Activated CD4-positive, alpha-beta T cell treated with anti-CD3 and anti-CD28 coated beads, Interleukin-10, Interleukin-2, amounts not matched to agents 100 ng/mL and 50 ng/mL, durations not matched to agents 16 hours and 8 hours (primary cell): ENCODE measurements at places on chromosomes 11 and 22.

DNA sequence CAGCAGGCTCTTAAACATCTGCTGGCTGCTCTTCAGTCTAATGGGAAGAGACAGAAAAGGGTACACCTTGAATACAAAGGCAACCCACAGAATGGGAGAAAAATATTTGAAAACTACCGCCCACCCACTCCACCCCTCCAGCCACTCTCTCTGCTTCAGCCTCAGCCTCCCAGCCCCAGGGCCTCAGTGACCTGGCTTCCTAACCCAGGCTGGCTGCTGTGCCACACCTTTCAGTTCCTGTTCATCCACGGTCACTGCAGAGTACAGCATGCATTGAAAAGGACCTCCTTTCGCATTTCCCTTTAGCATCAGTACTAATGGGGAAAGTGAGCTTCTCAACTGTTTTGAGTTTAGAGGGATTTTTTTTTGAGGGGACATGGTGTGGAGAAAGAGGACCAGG lies 28.8 kb upstream of the SERPIND1 start:
- DNase-seq: no peak

DNA sequence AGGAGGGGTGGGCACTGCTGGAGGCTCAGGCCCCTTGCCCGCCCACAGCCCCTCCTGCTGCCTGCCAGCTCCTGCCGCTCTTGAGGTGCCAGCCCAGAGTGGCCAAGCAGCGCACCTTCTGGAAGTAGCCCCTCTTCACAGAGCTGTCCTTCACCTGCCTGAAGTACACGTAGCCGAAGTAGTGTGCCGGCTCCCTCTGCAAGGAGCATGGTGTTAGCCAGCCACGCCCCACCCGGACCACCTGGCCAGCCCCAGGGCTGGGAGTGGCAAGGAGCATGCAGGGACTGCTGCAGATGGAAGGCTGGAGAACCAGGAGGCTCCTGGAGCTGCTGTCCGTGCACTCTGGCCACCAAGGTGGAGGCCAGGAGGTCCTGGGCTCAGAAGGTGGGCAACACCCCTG lies 9.6 kb downstream of the DENND6B start:
- DNase-seq: no peak

DNA sequence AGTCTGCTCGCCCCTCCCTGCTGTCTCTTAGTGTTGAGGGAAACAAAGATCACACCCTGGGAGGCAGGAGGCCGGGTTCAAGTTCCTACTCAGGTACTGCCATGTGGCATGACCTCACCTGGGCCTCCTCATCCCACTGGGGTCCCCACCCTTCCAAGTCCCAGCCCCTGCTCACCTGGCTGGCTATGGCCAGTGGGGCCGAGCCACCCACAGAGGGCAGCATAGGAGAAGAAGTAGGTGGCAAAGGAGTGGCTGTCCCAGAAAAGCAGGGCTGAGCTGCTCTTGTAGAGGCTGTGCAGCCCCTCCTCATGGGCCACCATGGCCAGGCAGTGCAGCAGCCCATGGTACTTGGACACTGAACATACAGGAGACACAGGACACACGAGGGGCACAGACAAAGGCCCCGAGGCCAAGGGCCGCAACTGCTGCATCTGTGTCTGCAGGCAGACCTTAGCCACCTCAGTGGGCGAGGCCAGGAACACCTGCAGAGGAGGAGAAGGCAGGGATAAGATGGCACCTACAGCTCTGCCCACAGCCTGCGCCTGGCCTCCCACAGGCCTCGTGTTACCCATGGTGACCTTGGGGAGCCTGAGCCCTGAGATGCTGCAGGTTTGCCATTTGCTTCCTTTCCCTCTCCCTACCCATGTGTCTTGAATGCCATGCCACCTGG lies 50.6 kb upstream of the MPEG1 start:
- no peak for DNase-seq

- DNase-seq: no peak
These were observed 33.3 kb downstream of the MICAL2 start for GRCh38 chr11:12143461-12144258.

- DNase-seq: no peak
These were observed 30.9 kb downstream of the EIF3F start for GRCh38 chr11:8017894-8018483.

GRCh38 chr11:24762076-24762475 lies 265.2 kb downstream of the LUZP2 start:
- no peak for DNase-seq
